Esophagus squamous epithelium (tissue), 5 donors: ENCODE measurements at places on chromosomes 7 and 10.

DNA sequence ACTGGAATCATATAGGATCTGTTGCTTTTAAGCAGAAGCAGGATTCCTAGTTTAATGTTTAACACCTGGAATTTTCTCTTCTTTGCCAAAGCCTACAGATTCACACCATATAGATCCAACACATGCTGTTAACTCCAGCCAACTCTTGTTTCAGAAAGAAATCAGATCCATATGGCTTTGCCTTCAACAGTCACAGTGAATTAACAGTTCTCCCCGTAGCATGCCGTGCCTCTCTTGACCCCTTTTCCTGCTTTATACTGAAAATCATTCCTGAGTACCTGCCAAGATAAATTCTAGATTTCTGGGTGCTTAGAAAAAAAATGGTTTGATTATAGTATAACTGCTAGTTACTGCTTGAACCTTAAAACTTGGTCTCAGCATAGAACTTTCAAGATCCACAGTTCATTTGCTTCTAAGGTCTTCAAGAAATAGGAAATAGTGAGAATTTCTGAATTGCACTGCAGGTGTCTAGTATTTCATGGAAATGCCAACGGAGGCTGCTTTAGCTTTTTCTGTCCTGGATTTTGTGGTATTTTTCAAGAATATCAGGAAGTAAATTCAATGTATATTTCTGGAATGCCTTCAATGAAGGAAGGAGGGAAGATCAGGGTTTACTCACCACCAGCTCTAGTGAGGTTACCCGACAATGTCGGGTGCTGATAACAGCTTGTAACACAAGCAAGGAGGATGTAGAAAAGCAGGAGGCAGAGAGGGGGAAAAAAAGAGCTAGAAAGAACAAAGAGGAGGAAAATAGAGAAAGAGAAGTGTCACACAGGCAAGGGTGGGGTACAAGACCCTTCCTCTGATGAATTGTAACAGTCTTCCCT lies 6.6 kb downstream of the AASS start:
- no peak for DNase-seq

DNA sequence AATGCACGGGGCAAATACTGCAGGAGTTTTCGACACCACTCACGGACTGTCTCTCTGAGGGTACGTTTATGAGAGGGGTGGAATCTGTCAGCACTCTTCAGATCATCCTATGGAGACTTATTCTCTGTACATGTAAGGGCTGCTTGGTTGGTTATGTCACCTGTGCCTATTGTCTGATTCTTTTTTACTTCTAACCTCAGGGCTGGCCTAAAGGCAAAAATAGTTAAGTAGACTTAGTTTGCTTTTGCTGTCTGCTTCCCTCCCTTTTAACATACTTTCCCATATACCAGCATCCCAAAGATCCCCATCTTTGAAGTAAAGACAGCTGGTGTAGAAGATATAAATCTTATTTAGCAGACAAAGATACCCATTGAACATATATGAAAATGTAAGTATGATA lies 105.9 kb downstream of the PRKG1 start:
- no peak for DNase-seq

- no peak for DNase-seq
Observed at GRCh38 chr10:69458430-69459100, 7.3 kb downstream of the TSPAN15 start.

- no peak for DNase-seq
Observed at GRCh38 chr7:27863880-27864279, 123.9 kb downstream of the TAX1BP1 start.

DNA sequence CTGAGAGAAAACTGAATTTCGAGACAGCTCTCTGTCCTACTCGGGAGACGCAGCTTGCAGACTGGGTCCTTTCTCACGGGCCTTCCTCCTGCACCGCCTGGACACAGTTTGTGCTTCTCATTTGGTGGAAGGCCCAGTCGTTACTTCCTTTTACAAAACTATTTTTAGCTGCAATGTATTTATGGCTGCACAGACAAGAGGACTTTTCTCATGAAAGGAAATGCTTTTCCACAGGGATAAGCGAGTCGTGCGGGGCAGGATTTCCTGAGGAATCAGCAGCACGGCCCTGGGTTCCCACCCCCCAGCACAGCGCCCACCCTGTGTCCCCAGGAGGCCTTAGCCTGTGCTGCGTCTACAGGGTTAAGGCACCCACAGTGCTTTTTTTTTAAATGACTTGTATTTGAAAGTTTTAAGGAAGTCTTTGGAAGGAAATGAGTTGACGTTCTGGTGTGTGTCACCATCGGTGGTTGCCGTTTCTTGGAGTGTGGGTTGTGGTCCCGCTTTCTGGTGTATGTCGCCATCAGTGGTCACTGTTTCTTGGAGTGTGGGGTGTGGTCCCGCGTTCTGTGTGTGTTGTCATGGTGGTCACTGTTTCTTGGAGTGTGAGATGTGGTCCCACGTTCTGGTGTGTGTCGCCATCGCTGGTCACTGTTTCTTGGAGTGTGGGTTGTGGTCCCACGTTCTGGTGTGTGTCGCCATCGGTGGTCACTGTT lies 50.9 kb downstream of the INPP5A start:
- DNase-seq = no peak

GRCh38 chr10:26502986-26503385 lies 64.8 kb downstream of the APBB1IP start:
- no peak for DNase-seq

GRCh38 chr10:112981553-112981952 lies 31.5 kb downstream of the TCF7L2 start:
- no peak for DNase-seq

DNA sequence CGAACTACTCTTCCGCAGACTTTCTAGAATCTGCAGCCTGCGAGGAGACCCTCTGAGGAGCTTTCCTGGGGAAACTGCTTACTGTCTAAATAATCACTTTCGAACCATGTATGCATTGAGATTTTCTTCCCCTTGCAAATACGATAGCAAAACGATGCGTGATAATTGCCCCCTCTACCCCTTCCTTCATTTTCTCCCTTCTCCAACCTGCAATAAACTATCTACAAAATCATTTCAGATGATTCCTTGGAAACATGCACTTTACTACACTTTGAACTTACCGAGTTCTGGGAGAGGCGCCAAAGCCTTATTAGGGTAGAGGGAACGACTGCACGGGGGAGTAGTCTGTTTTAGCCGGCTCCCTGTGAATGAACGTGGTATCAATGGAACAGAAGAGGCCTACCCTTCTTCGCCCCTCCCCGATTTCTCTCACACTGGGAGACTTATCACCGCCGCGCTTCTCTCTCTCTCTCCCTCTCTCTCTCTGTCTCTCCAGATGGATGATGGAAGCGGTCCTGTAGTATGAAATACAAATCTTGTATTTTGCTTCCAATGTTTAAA lies at the start of gene FGFBP3:
TSS of gene FGFBP3 (minus strand) at position 370 of the 561 bp plus-strand sequence. CDS start 517 bp downstream, outside the sequence.
- no peak for DNase-seq
